Thymus (tissue), 14 donors: ENCODE measurements at places on chromosomes 4 and X. TPM values are rescaled to one million over a fixed set of nuclear protein-coding genes. Genes with fewer than 3 reads are reported as not detected.

The PAGE4 gene
- 1.2 TPM for polyA plus RNA-seq

The ELOVL6 gene
- polyA plus RNA-seq: 2.8 TPM

The CXCL3 gene
- 3.3 TPM for polyA plus RNA-seq

The RAB33A gene
- 7.7 TPM for polyA plus RNA-seq

The MTMR8 gene
- polyA plus RNA-seq: 1.2 TPM

The OTUD6A gene
- polyA plus RNA-seq: 0.02 TPM

The PALLD gene
- 83.0 TPM for polyA plus RNA-seq

The TASL gene
- 2.8 TPM for polyA plus RNA-seq

The CSAG3 gene
- 1.3 TPM for polyA plus RNA-seq

The MAGED4 gene
- polyA plus RNA-seq: 6.0 TPM

The CLGN gene
- polyA plus RNA-seq: 1.0 TPM
